Cortex of kidney (tissue), 1 donor: ENCODE measurements at places on chromosomes 4 and X.

GRCh38 chr4:180564026-180564425 lies 1679.2 kb upstream of the TENM3 start:
- no peak for DNase-seq

DNA sequence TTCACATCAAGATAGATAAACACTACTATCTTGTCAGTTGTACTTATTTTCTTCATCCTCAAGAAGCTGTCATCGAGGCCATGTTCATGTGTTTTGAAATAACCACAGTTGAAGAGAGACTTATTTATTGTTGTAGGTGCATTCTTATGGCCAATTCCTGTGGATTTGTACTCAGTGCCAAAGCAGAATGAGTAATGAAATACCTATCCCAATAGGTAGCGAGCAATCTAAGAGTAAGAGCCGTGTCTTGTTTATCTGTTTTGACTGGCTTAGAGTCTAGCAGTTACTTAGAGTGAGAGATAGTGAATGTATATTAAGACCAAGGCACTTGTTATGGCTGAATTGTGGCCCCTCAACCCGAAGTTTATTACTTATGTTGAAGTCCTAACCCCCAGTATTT lies 631.0 kb upstream of the SPANXN1 start:
- no peak for DNase-seq

GRCh38 chrX:17842769-17843525 lies 18.2 kb downstream of the RAI2 start:
- no peak for DNase-seq

- no peak for DNase-seq
These were observed 177.0 kb upstream of the EDNRA start for GRCh38 chr4:147303873-147304229.

DNA sequence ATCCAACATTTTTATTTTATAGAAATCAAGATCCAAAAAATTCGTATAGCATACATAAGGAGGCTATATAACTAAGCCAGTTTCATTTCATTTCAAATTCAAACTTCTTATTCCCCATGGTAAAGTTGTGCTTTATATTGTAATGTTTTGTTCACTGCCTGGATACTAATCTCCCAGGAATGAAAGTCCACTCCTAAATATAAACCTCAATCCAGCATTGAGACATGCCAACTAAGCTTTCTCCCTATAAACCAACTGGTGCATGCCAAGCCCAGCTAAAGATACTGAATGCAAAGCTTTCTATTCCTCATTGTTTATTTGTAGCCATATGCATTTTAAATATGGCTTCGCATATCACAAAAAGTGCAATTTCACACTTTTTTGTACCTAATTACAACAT lies 63.8 kb upstream of the INPP4B start:
- no peak for DNase-seq

- no peak for DNase-seq
These were observed 198.8 kb upstream of the ANXA10 start for GRCh38 chr4:167893531-167893930.

- DNase-seq = no peak
These were observed 591 bp downstream of the ELK1 start for GRCh38 chrX:47649781-47650163.

DNA sequence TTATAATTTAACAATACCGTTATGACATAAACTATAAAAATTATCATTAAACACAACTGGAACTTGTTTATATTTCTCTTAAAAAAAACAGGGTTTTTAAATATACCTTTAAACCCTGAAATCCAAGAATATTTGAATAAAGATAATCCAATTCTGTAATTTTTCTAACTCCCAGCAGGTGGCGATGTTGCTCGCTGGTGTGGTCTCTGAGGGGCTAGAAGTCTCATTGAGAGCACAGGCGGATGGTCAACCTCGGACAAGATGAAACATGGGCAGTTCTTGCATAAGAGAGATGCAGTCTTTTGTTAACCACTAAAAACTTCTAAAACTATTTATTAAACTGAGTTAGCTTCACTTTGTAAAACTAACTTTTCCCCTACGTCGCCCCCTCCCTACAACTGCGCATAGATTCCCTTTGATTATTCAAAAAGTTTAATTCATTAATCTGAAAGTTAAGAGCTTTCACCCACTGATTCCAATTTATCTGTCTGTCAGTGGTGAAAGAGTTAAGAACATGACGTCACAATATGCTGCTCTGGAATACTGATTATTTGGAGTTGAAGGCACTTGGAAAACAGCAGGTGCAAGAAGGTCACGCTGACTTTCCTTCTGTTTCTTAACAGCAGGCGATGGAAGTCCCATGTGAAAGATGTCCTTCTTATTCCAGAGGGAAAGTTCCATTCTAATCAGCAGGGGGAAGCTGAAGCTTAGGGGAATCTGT lies 29.5 kb downstream of the DMP1 start:
- no peak for DNase-seq

GRCh38 chr4:125917559-125917958 lies 602.8 kb downstream of the FAT4 start:
- no peak for DNase-seq

DNA sequence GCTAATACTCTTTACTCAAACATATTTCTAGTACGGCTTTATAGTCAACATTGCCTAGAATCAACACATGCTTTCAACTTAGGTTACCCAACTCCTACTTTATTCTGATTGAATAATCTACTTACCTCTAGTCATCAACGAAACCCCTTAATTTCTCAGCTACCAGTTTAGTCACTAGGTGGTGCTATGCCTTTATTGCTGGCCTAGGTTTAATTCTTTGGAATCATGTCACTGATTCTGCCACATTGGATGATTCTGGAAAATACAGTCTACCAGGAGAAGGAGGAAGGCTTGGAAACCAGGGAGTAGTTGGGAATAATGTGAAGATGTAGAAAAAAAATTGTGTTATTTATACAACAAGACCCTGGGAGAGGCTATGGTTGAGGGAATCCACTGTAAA lies 167.7 kb downstream of the DCAF12L2 start:
- DNase-seq = no peak

DNA sequence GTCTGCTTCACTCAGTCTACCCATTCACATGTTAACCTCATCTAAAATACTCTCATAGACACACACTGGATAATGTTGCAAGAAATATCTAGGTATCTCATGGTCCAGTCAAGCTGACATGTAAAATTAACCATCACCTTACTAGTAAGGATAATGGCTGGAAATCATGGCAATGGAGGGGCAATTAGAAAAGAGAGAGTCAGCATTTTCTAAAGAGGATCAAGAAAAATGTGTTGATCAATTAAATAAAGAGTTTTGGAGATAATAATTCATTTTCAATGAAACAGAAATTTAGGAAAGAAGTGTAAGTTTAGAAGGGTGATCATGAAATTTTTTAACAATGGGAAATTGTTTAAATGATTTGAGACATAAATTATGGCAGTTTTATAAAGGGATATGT lies 1914.1 kb upstream of the IGFBP7 start:
- DNase-seq = no peak

DNA sequence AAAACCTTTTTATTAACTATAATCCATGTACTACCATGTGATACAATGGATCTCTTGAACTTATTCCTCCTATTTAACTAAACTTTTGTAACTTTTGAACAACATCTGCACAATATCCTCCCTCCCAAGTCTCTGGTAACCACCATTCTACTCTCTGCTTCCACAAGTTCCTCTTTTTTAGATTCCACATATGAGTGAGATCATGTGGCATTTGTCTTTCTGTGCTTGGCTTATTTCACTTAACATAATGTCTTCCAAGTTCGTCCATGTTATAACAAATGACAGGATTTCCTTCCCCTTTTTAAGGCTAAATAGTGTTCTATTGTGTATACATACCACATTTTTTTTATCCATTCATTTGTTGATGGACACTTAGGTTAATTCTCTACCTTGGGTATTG lies 28.1 kb downstream of the DCAF8L1 start:
- DNase-seq = no peak

DNA sequence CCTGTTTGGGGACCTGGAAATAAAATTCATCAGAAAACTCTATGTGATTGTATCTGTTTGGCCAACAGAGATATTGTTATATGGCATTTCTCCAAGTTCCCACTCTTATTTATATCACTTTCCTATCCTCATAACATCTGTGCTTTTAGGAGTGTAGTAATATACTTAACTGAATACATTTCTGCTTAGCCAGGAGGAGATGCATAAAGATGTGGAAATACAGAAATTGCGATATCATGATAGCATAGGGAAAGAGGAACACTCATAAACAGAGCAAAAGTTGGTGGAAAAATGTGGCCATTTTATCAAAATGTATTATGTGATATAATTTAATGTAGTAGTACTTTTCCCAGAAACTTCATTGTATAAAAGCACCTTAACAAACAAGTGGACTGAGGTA lies 46.1 kb upstream of the TSPAN7 start:
- no peak for DNase-seq

- no peak for DNase-seq
These were observed 456.4 kb upstream of the HTR2C start for GRCh38 chrX:114127411-114128025.

- no peak for DNase-seq
These were observed 285.5 kb downstream of the GASK1B start for GRCh38 chr4:157887316-157887715.

- DNase-seq = no peak
These were observed 58.5 kb downstream of the TEX13C start for GRCh38 chrX:125378205-125378604.

DNA sequence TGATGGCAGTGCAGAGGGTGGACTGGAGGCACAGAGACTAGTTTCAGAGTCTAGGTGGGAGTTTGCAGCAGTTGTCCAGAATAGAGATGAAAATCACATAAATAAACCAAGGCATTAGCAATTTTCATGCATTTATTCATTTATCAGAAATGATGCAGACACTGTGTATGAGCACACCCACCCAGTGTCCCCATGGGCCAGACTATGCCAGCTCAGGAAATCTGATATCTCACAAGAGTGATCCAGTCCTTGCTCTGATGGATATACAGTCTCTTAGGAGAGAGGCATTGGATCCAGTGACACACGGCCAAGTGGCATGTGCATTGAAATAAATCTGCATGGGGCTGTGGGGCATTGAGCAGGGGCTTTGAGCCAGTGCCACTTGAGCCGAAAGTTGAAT lies 228.2 kb downstream of the FRMPD4 start:
- no peak for DNase-seq
